ENCODE measurements at places on chromosomes 6 and 20. TPM values are rescaled to one million over a fixed set of nuclear protein-coding genes. Genes with fewer than 3 reads are reported as not detected.

The XKR7 gene
- 1.2 TPM for polyA plus RNA-seq

The MEI4 gene
- 0.94 TPM for polyA plus RNA-seq

The BTNL2 gene
- polyA plus RNA-seq = not detected

The CTAGE9 gene
- polyA plus RNA-seq = not detected

The DIDO1 gene
- 21.2 TPM for polyA plus RNA-seq

The C6orf58 gene
- polyA plus RNA-seq = 0.45 TPM

The CALHM6 gene
- 1.3 TPM for polyA plus RNA-seq

The SPATA25 gene
- polyA plus RNA-seq = 1.2 TPM

The ZNF451 gene
- polyA plus RNA-seq = 16.8 TPM

The EPB41L1 gene
- polyA plus RNA-seq = 17.6 TPM

The CYP24A1 gene
- polyA plus RNA-seq = not detected

The PXT1 gene
- polyA plus RNA-seq = not detected

The KCNK16 gene
- polyA plus RNA-seq = 18.7 TPM

The CEBPB gene
- polyA plus RNA-seq = 16.0 TPM
